ENCODE measurements at places on chromosomes 16 and 17.

GRCh38 chr17:78998311-78999055, 11.1 kb downstream of the CANT1 start:
- no peak for DNase-seq

- DNase-seq, result no peak
Observed at GRCh38 chr17:46942441-46943217, 19.7 kb downstream of the GOSR2 start.

GRCh38 chr16:74936902-74937560, 47.9 kb downstream of the WDR59 start:
- DNase-seq, result no peak

GRCh38 chr17:74432766-74433391, 991 bp downstream of the GPRC5C start:
- no peak for DNase-seq

GRCh38 chr16:48395375-48395774, 10.2 kb upstream of the SIAH1 start:
- no peak for DNase-seq

DNA sequence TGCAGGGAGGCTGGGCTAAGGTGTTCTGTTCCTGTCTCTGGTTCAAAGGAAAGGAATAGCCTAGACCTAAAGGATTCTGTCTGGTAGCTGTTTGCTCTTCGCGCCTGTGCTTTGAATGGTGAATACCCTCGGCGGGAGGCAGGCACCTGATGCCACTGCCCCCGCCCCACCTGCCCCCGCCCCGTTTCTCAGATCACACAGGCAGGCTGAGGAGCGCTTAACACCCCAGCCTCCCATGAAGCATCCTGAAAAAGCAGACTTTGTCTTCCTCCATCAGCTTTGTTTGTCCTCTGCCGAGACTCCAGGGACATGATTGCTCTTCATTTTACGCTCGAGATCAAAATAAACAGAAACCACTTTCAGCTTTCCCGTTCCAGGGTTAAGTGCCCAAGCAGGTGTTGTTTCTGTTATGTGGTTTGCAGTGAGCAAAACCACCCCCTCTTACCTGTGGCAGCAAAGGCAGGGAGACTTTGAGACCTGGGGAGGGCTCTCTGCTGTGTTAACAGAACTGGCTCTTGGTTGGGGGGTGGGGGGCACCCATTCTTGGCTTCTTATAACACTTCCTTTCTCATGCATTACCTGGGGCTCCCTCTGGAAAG, 452.1 kb downstream of the WWOX start:
- DNase-seq, result no peak

GRCh38 chr17:13378361-13378760, 223.4 kb downstream of the HS3ST3A1 start:
- DNase-seq, result no peak

GRCh38 chr17:51585514-51586104, 325.3 kb downstream of the UTP18 start:
- DNase-seq, result no peak

- no peak for DNase-seq
Observed at GRCh38 chr17:50653738-50654137, 19.1 kb downstream of the ABCC3 start.

DNA sequence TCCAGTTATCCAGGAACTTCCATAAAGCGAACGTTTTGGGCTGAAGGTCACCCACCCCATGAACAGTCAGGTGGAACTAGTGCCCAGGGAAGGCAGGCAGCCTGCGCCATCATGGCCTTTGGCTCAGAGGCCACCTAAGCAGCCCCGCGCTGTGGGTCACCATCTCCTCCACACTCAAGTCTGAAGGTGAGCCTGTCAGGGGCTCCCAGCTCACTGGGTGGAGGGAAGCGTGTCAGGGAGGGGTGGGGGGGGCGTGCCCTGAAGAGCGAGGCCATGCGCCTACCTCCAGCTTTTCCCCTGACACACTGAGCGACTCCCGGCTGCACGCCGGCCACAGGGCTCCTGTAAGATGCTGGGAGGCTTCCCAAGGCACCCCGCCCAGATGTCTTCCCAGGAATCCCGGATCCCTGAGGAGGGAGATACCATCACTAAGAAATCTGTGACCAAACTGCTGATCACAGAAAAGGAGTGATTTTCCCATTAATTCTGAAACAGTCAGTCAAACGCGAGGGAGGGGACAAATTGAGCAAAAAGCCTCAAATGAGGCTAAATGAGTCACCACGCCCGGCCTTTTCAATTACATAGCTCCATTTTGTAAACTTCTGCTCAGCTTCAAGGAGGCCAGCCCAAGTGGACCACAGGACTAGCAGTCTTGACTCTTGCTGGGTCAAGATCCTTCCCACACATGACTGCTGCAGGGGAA, 26.5 kb upstream of the SLC25A19 start:
- no peak for DNase-seq

DNA sequence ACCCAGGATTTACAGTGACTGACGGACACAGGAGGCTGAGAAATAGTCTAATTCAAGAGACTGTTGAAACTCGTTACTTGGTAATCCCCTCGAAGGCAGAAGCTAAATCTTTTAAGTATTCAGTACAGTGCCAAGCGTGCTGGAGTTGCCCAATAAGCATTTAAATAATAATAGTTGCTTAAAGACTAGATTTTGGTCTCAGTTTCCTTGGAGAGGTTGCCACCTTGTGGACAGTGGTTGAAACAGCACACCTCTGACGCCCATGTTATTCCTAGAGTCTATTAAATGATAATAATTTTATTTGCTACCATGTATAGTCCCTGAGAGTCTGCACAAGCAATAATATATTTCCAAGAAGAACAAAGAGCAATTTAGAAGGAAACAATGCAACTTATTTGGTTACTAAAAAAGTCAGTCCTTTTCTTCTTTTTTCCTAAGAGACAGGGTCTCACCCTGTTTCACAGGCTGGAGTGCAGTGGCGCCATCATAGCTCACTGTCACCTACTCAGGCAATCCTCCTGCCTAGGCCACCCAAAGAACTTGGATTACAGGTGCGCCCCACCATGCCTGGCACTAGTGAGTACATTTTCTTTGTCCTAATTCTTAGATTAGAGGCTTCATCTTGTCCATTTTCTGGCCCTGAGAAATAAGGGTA, 138.0 kb upstream of the NUDT7 start:
- DNase-seq, result no peak

- DNase-seq, result no peak
Observed at GRCh38 chr17:76048025-76048605, 21.0 kb upstream of the EVPL start.

DNA sequence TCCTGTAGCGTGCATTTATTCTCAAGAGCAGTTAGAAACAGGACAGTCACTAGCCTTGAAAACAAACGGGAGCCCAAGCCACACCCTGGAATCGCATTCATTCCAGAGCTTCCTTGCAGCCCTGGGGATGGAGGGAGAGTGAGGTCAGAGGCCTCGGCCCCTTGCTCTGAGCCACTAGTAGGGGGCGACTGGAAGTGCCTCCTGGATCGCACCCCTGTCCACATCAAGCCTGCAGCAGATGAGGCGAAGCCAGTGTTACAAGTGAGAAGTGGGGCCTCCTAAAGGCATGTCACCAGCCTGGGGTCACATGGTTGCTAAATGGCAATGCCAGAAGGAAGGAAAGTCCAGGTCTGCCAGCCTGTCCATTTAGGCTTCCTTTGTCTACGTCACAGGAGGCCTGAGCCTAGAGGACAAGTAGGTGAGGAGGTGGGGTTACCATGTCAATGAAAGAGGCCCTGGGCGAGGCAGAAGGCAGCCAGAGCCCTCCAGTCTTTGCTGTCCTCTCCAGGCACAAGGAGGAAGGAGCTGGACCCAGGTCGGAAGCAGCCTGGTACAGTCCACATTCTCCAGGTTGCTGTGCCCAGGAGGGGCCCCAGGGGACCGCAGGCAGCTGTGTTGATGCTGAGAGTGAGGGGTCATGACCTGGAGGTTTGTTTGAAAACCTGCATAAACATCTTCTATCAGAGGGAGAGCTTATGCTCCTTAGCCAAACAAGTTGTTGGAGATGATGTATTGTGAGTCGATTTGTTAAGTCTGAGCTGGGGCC, 3.0 kb upstream of the RCVRN start:
- no peak for DNase-seq

DNA sequence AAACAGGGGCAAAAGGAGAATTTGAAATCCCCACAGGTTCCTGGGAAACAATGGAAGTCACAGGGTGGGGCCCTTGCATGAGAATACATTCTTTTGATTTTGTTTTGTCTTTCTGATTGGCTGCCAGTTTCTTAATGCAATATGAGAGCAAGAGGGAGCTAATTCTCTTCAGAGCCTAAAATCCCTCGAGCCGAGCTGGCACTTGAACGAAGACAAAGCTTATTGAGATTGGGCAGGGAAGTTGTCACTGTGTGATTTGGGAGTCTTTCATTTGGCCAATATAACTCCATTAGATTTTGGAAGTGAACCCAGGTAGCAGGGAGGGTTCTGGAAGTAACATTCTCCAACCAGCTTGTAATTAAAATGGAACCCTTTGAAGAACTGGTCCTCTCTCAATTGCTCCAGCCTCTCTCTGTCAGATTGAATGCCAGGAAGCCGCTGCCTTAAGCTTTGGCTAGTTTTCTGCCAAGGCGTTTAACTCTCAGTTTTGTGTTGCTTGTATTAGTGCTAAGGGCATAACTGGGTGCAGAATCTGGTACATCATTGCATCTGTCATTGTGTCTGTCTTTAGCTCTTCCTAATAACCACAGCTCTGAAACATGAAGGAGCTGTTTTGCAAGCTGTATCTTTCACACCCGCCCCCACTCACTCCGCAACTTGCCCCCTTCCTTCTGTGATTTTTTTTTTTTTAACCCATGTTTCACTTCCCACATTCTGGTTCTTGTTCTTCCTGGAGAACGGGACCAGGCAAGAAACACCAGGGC, 272.0 kb downstream of the MAF start:
- DNase-seq, result no peak

GRCh38 chr16:19400711-19401110, 17.0 kb upstream of the TMC5 start:
- no peak for DNase-seq

Data from keratinocyte (primary cell).